Activated T-cell treated with anti-CD3 and anti-CD28 coated beads for 4 hours (primary cell): ENCODE measurements at places on chromosomes 6 and 20.

DNA sequence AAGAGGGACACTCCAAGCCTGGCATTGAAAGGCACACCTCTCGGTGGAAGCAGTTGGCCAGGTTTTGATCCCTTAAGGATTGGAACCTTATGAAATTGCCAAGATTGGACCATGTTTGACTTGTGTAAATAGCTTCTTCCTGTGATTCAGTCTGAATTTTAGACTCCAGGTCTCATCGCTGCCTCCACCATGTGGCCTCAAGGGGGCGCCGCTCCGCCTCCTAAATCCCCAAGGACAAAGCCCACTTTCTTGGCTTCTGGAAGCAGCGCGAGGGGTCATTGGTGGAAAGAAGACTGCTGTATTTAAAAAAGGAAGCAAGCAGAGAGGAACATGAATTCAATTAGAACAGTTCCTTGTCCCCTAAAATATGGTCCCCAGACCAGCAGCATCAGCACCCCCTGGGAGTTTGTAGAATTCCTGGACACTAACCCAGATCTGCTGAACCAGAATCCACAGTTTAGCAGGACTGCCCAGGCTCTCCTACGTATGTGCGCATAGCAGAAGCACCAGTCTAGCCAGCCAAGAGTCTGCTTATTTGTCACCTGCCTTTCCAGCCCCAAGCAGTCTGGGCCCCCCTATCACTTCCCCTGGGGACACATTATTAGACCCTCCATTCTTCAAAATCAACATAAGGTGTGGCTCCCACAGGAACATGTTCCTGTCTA lies 108.5 kb downstream of the LY86 start:
- DNase-seq: no peak

DNA sequence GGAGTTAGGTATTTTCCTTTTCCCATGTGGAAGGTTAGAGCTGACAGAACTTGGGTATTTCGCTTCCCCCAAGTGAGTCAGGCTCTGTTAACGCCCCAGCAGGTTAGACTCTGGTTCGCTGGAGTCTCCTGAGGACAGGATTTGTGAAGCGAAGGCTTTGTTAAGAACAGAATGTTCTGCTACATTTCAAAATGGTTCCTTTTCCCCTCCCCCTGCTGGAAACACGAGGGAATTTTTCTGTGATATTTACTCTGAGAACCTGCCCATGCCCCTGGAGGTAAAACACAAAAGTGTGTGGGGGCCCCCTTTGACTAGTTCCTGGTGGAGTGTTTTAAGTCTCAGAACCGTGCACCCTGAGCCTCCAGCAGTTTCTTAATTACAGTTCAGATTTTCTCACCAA lies 731.4 kb upstream of the CITED2 start:
- DNase-seq: no peak

GRCh38 chr6:161596807-161597520 lies 323.1 kb upstream of the AGPAT4 start:
- DNase-seq: no peak

GRCh38 chr6:30075094-30075789 lies at the start of gene RNF39:
TSS of gene RNF39 (minus strand) at chr6:30075769. CDS start at chr6:30075585, 184 bp downstream.
- DNase-seq: no peak

- no peak for DNase-seq
Observed at GRCh38 chr20:1632178-1632577, 12.4 kb upstream of the SIRPB1 start.

- DNase-seq: no peak
Observed at GRCh38 chr6:165426892-165427291, 117.5 kb upstream of the C6orf118 start.

DNA sequence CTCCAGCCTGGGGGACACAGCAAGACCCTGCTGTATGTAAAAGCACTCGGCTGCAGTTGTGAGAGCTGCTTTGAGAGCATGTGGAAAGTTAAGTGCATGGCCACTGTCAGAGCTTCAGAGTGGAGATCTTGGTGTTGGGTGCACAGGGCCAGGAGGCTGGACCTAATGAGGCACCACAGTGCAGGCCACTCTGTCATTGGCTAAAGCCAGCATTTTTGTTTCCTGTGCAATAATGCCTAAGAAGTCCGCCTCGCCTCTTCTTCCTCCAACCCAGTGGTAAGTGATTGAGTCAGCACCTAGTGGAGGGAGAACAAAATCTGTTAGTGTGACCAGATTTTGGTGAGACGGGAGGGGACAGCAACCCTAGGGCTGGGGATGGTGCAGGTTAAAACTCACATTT lies 60.6 kb downstream of the SSR1 start:
- DNase-seq: no peak

DNA sequence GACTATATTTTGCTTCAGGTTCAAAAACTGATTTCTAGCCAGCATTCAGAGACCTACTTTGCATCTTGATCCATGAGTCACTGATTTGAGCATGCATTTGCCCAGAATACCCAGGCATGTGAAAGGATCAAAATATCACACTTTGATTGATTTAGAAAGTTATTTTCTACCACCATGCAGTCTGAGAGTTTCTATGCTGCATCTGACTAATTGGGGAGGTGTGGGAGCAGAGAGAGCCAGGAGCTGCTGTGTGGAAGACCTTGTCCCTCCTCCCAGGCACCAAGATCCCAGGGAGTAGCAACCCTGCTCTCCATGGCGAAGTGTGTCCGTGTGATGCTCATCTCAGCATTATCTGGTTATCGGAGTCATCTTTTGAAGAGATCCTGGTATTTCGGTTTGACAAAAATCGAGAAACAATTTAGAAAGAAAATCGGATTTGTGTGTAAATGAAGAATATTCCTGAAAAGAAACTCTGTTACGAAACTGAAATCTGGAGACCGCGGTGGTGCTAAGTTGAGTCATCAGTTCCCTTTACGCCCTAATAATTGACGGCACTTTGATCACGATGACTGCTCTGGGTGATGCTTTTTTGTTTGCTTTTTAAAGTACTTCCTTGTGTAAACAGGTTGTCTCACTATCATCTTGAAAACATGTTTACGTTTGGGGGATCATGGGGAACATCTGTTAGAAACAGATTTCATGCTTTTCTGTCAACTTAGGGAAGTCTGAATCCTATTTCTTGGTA lies 193.4 kb downstream of the BACH2 start:
- no peak for DNase-seq

DNA sequence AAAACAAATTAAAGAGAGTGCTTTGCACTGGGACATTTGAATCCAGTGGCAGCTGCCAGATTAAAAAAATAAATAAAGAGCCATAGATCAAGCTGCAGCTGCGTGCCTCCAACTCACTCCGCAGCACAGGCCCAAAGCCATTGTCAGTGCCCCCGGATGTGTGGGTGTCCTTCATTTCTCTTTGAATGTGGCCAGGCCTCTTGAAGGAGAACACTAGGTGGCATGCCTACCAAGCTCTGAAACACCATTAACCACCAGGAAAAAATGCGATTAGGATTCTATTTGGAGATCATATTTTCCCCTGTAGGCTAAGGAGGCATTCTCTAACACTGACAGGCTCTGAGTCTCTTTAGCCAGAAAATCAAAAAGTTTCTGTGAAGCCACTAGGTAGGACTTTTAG lies 549.8 kb downstream of the PRKN start:
- no peak for DNase-seq

GRCh38 chr6:41824571-41825569 lies 37.4 kb downstream of the TOMM6 start:
- no peak for DNase-seq

GRCh38 chr20:36144336-36144735 lies 10.2 kb upstream of the EPB41L1 start:
- DNase-seq: no peak

GRCh38 chr20:17895641-17896171 lies 72.9 kb downstream of the SNX5 start:
- peak; percentile 30 for DNase-seq

- DNase-seq: no peak
Observed at GRCh38 chr6:2651536-2651935, 99.2 kb downstream of the MYLK4 start.

DNA sequence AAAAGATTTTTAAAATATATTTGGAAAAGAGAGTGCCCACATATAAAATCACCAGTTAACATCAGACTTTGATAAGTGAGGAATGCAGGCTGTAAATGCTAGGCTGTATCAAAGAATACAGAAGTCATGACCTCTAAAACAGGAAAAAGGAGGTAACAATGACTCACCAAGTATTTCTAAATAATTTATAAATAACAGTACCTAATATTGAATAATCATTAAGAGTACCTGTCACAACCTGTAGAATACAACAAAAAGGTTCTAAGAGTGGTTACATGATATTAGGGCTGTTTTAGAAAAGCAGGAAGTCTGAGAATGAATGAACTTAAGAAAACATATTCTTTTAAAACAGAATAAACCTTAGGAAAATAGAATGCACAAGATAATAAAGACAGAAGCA lies 173.1 kb upstream of the CST7 start:
- DNase-seq: no peak

DNA sequence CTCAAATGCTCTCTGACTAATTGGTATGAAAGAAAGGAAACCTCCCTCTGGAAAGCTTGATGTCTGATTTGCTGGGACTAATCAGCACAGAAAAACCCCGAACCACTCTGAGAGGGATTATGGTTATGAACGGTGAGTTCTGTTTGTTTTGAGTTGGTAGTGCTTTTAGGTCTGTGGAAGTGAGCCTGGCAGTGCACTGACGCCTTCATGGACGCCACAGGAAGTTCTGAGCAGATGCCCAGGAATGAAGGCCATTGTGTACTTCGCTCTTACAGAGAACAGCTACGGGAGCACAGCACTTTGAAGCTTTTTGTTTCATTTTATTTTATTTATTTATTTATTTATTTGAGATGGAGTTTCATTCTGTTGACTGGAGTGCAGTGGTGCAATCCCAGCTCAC lies 754.1 kb downstream of the QKI start:
- no peak for DNase-seq
